GM12892 (cell line): ENCODE measurements at places on chromosomes 7 and 10.

GRCh38 chr10:71815515-71816130 lies 35.4 kb downstream of the PSAP start:
- no peak for DNase-seq

DNA sequence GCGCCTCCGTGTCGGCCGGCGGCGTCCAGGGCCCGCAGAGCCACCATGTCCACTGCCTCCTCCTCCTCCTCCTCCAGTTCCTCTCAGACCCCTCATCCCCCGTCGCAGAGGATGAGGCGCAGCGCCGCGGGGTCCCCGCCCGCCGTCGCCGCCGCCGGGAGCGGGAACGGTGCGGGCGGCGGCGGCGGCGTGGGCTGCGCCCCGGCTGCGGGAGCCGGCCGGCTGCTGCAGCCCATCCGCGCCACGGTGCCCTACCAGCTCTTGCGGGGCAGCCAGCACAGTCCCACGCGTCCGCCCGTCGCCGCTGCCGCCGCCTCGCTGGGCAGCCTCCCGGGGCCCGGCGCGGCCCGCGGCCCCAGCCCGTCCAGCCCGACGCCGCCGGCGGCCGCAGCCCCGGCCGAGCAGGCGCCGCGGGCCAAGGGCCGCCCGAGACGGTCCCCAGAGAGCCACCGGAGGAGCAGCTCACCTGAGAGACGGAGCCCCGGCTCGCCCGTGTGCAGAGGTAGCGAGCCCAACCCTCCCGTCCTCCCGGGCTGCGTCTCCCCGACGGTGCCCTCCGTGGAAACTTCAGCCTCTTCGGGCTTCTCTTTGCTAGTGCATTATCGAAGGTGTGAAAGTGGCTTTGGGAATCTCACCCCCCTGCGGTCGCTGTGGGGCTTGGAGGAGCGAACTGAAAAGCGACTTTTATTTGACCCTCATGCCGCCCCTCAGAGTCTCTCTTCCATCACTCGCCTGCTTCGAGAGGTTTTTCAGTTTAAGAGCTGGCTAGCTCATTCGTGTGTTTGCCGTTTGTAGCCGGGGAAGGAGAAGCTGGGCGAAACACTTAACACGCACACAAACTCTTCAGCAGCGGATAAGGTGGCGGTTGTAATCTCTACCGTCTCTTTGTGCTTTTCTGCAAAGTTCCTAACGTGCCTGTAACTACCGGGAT lies 975 bp downstream of the GLCCI1 start:
- DNase-seq = peak; percentile 16

GRCh38 chr10:69745698-69746097 lies 56.0 kb upstream of the COL13A1 start:
- no peak for DNase-seq

DNA sequence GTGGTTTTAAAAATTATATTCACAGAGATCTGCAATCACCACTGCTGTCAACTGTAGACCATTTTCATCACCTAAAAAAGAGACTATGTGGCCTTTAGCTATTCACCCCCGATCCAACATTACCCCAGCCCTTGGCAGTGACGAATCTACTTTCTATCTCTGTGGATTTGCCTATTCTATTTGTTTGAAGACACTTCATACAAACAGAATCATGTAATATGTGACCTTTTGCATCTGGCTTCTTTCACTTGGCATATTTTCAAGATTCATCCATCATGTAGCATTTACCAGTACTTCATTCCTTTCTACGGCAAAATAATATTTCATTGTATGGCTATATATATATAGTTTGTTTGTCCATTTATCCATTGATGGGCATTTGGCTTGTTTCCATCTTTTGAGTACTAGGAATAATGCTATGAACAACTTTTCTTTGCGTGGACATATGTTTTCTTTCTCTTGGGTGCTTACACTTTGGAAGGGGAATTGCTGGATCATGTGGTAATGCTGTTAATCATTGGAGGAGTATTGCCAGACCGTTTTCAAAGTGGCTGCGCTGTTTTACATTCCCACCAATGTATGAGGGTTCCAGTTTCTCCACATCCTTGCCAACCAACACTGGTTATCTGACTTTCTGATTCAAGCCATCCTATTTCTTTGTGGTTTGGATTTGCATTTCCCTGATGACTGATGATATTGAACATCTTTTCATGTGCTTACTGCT lies 22.3 kb downstream of the ADAMTS14 start:
- DNase-seq = no peak

DNA sequence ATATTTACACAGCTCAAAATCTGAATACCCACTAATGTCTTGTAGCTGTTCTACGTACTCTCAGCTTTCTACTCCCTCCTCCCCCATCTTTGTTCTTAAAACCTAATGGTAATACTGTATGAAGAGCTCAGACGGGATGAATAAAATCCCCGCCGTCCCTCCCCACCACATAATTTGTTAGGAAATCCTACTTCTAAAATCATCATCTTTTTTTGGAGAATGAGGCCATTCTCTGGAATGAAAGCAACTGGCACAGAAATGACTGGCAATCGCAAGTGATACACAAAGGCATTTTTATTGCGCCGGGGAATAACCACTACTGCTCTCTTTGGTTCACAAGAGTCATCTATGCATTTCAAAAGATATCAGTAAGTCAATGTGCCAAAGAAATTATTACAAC lies 27.3 kb downstream of the SLC35B4 start:
- DNase-seq = no peak

GRCh38 chr7:20952916-20953315 lies 166.2 kb upstream of the SP8 start:
- no peak for DNase-seq

- DNase-seq = no peak
These were observed 614.0 kb upstream of the AUTS2 start for GRCh38 chr7:68984306-68984705.

DNA sequence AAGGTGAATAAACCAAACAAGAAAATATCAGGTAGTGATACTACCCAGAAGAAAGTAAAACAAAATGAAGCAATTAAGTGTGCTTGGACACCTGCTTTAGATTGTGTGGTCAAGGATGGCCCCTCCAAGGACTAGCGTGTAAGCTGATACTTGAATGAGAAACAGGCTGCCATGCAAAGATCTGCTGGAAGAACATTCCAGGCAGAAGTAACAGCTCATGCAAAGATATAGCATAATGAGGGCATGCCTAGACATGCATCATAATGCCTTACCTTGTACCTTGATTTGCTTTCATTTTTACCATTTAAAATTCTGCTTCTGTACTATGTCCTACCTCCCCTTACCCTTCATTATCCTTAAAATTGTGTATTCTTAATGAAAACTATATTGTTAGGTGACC lies 74.8 kb upstream of the HDAC9 start:
- no peak for DNase-seq

DNA sequence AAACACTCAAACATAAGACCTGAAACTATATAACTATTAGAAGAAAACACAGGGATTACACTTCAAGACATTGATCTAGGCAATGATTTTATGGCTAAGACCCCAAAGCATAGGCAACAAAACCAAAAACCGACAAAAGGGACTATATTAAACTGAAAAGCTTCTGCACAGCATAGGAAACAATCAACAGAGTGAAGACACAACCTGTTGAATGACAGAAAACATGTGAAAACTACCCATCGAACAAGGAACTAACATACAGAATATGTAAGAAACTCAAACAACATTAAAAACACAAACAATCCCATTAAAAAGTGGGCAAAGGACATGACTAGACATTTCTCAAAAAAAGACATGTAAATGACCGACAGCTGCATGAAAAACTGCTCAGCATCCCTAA lies 109.0 kb downstream of the ALOX5 start:
- DNase-seq = no peak
